Effector memory CD8-positive, alpha-beta T cell (primary cell): ENCODE measurements at places on chromosomes 16 and 17.

DNA sequence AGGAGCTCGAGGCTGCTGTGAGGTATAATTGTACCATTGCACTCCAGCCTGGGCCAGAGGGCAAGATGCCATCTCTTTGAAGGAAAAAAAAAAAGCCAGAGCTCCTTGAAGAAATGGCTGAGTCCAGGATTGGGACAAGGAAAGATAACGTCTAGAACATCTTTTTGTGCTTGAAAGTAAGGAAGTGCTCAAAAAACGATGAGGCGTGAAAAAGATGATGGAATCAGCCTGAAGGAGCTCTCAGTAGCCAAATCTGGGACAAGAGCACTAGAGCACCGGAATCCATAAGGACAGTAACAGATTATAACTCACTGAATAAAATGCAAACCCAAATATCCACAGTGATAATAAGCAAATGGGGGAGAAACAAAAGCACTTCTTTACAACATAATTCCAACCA is 22.1 kb downstream of the EFTUD2 start:
- DNase-seq = no peak

GRCh38 chr16:8798174-8798527 is 512 bp downstream of the PMM2 start:
- DNase-seq = no peak

GRCh38 chr17:75539967-75540729 is 14.7 kb downstream of the LLGL2 start:
- no peak for DNase-seq

DNA sequence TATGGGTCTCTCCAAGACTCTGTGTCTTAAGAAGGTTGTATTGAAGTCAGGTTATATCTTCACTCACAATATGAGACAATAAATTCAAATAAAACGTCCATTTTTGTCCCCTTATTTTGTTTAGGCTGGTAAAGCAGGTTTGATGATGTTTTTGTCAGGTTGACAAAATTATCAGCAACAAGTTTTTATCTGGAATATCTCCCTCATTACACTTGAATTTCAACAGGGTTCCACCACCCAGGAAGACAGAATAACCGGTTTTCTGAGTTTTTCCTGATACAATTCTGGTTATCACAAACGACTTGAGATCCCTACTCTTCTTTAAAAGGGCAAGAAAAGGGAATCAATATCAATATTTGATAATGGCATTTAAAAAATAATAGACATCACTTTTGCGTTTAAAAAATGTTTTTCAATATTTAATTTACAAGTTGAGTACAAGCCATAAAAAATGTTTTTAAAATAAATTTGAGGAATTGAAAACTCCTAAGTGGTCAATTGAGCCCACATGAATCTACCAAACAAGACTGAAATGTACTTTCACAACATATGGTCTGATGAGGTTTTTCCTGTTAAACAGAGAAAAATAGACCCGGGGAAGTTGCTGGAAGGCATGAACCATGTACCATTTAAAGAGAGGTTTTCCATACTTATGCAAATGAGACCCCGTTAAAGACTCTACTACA is 1.4 kb upstream of the ATP6V0A1 start:
- DNase-seq = no peak

DNA sequence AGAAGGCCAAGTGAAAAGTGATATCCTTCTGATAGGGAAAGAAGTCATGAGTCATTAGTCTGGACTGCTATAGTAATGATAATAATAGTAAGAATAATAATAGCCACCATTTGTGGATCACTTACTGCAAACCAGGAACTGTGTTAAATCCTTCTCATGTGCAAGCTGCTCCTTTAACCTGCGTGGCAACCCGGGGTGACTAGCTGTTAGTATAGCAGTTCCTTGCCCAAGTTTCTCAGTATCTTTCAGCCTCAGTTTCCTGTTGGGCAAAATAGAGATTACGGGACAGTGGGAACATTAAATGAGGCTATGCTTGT is 129.5 kb downstream of the CDH13 start:
- no peak for DNase-seq

DNA sequence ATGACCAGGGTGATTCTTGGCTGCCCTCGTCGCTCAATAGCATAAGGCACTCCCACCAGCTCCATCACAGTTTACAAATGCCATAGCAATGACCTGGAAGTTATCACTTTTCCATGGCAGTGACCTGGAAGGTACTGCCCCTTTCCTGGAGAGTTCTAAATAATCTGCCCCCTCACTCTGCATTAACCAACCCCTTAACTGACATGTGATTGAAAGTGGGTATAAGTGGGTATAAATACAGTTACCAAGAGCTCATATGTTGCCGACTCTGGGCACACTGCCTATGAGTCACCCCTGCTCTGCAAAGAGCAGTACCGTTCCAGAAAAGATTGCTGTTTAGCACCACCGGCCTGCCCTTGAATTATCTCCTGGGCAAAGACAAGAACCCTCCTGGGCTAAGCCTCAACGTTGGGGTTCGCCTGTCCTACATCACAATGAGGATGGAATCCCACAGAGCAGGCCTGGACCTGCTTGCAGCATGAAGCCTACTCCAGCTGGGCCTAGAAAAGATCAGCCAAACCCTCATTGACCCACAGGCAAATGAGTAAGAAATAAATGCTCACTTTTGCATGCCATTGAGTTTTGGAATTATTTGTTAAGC is 95.2 kb upstream of the SEC14L1 start:
- DNase-seq = no peak

DNA sequence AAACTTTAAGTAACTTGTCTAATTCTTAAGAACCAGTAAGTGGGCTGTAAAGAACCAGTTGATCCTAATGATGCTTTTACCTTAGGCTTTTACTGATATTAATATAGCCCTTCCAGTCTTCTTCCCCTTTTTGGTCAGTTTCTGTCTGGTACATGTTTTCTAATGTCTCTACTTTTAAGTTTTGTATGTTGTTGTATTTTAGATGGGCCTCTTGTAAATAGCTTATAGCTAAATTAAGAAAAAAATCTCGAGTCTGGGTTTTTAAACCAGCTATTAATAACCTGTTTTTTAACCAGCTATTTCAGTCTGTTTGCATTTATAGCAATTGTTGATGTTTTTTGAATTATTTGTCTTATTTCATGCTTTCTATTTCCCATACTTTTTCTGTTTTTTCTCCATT is 79.0 kb downstream of the PITPNC1 start:
- DNase-seq = no peak

DNA sequence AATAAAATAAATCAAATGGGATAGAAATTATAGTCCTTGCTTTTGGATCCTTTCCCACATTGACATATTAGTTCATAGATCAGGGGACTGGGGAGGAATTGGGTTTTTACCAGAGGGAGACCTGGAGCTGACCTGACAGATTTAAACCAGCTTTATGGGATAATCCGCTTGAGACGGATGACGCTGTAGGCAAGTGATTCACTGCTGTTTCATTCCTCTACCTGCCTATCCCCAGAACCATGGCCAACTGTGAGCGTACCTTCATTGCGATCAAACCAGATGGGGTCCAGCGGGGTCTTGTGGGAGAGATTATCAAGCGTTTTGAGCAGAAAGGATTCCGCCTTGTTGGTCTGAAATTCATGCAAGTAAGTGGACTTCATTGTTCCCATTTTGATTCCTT is 2.1 kb downstream of the NME1 start:
- DNase-seq = no peak

DNA sequence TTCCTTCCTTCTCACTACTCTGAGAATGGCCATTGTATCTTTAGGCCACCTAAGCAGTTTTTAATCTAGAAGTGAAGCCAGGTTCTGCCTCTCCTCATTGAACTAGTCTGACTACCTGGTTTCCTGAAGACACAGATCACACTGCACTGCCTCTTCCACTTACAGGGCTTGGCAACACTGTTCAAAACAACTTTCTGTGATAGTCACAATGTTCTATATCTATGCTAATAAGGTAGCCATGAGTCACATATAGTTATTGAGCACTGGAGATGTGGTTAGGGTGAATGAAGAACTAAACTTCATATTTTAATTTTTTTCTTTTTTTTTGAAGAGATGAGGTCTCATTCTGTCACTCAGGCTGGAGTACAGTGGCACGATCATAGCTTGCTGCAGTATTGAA is 26.9 kb downstream of the RND2 start:
- DNase-seq = no peak

- DNase-seq = no peak
Observed at GRCh38 chr17:78196716-78197115, 9.6 kb downstream of the AFMID start.

- no peak for DNase-seq
Observed at GRCh38 chr16:52446080-52446479, 100.9 kb downstream of the TOX3 start.

GRCh38 chr16:13612623-13613022 is 307.3 kb upstream of the ERCC4 start:
- DNase-seq = no peak

GRCh38 chr16:79928142-79928873 is 327.8 kb upstream of the MAF start:
- DNase-seq = no peak

DNA sequence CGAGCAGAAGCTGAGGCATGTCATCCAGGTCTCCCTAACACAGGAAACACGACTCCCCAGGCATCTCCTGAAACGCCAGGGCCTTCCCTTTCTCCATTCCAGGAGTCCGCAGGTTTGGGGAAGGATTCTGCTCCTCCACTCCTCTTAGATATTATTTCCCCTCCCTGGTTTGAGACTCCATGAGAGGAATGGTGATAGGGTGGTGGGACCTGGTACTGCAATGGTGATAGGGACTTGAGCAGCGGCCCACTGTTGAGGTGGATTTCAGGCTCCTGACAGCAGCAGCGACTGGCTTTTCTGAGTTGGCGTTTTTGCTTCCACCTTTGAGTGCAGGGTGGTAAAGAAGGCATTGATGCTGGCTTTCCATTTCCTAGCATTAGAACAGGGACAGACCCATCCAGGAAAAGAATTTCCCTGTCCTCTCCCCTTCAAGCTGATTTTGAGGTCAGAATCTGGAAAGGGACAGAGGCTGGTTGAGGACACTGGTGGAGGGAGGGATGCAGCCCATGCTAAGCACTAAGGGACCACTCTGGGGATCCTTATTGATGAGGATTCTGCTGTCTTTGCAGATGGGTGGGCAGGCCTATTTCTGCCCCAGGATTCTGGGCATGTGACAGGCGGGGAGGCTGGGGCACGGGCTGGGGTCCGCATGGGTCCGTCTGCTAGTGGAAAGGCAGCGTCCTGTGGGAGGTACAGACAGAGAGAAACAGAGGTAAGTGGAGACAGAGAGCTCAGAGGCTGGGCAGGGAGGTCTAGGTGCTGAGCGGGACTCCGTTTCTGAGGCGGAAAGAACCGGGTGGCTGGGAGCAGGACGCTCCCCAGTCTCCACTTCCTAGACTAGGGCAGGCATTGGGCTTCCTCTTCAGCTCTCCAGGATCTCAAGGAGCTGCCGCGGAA is 1.3 kb upstream of the TBX4 start:
- DNase-seq = no peak

DNA sequence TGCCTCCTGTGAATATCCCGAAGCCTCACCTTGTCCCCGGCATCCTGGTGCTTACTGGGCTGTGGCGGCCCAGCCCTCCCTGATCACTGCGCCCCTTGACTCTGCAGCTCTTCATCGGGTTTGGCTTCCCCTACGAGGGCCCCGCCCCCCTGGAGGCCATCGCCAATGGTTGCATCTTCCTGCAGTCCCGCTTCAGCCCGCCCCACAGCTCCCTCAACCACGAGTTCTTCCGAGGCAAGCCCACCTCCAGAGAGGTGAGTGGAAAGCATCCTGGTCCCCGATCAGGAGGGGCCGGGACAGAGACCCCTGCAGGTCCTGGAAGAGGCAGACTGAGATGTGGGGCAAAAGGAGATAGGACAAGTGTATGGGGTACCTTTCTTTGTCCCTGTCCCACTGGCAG is 72.1 kb downstream of the MGAT5B start:
- no peak for DNase-seq

GRCh38 chr17:39754958-39755553 is 17.3 kb downstream of the GRB7 start:
- no peak for DNase-seq

- DNase-seq = no peak
Observed at GRCh38 chr17:29449865-29450671, 59.9 kb downstream of the TAOK1 start.

DNA sequence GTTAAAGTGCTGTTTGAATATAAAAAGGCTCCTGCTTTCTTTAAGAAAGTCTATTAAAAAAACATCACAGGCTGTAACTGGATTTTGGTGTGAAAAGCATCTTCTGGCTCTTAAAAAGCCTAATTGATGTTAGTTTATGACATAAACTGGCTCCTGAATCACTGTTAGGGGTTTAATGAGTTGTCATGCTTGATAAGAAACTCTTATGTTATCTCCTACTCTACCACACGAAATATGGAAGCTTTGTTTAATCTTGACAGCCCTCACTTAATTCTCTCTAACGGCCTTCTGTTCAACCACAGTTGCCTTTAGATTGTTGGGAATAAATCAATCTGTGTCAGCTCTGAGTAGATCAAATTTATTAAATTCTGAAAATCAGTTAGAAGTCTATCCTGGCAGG is 51.5 kb downstream of the CPPED1 start:
- no peak for DNase-seq

DNA sequence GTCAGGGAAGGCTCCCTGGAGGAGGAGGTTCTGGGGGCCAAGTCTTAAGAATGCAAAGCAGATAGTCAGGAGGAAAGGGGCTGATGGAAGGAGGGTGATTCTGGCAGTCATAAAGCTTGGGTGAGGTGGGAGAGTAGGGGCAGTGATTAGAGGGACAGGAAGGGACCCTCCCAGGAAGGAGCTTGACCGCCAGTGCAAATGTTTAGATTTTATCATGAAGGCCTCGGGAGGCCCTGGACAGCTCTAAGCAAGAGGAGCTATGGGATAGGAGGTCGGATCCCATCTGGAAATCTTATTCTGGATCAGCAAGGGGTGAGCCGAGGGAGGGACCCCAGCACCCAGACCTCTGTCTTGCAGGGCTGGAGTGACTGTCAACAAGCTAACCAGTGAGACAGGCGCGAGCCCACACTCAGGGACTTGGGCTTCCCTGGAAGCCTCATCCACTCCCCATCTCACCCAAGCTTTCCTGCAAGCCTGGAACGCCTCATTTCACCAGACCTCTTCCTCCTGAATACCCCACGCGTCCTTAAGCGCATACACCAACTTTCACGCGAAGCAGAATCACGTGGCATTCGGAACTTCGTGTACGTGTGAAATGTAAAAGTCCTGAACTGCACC is 52.0 kb upstream of the CBX4 start:
- DNase-seq = no peak

GRCh38 chr16:67528870-67529581 is 397 bp downstream of the RIPOR1 start:
- no peak for DNase-seq

DNA sequence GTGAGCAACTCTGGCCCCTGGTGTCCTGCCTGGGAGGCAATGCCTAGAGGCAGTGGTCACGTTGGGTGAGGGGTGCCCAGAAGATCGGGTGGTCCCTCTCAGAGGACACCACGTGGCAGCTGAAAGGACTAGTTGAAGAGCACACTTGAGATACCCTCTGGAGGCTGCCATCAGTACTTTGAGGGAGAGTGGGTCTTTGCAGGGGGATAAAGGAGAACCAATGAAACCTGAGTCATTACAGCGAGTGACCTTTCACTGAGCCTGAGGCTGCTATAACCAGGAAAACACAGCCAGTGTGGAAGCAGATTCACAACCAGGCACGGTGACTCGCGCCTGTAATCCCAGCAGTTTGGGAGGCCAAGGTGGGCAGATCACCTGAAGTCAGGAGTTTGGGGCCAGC is 18.9 kb downstream of the CA4 start:
- no peak for DNase-seq
